ENCODE measurements at places on chromosomes 7 and 10.

DNA sequence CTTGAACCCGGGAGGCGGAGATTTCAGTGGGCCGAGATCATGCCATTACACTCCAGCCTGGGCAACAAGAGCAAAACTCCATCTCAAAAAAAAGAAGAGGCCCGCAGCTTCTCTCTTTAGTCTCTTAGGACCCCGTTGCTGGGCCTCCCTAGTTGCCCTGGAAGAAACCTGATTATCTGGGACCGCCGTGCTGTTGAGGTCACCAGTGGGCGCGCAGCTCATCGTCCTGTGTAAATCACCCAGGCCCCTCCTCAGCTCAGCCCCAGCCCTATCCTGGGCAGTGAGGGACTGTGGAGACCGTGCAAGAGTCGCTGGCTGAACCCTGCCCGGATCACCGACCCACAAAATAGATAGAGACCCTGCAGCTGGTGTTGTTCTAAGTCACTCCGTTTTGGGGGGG is 85.0 kb downstream of the UNCX start:
- DNase-seq: no peak

- no peak for DNase-seq
Observed at GRCh38 chr10:59878915-59879314, 27.4 kb downstream of the CCDC6 start.

- no peak for DNase-seq
Observed at GRCh38 chr10:86798025-86798424, 41.6 kb downstream of the BMPR1A start.

- no peak for DNase-seq
Observed at GRCh38 chr7:6606866-6607583, 8.4 kb upstream of the ZNF853 start.

DNA sequence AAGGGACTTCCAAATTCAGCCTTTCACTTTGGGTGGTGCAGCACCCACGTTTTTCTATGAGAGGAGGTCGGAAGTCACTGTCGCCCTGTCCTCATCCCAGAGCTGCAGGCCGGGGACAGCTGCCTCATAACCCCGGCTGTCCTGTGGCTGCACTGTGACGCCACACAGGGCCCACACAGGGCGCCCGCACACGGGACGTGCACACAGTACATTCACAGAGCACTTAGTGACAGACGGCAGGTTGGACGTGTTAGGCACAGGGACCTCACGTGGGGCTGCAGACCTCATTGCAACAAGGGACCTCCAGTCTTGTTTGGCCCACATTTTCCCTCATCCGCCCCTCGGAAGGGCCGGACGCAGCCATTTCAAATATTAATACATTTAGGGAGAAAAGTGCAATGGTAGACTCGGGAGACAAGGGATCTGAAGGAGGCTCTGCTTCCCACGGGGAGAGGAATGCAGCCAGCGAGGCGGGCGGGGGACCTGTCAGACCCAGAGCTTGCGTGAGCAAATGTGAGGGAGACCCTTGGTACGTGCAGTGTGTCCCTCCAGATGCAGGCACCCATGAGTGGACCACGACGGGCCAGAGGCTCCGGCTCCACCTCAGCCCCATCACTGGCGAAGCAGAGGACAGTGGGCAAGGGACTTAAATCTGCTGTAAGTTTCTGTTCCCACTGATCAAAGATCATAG is 86.7 kb downstream of the VOPP1 start:
- no peak for DNase-seq

DNA sequence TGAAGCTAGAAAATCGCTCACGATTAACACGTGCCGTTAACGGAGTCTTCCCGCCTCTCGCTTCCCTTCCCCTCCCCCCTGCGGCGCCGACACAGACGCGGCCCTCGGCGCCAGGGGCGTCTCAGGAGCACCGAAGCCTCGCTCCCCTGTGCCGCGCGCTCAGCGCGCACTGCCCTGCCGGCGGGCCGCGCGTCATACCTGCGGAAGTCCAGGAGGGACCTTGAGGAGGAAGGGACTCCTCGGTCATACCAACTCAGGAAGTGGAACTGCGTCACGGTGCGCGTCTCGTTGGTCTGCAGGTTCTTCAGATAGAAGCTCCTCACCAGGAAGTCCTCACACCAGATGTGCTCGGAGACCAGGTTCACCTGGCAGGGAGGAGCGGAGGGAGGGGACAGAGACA is 239.6 kb downstream of the DNAJB6 start:
- DNase-seq: no peak

DNA sequence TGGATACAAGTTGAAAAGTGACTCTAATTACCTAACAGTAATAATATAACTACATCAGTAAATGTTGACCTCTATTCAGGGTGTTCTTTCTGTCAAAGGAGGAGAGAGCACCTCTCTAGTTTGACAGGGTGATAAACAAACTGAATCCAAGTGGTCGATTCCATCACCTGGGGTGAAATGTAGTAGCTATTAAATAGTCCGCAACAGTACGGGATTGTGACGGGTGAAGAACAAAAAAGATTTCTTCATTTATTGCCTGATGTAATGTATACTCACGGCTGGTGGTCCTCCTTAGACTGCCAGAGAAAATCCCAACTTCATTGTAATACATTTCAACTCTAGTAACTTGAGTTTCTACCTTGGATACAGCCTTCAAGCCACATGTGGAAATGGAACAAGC is 292.5 kb upstream of the CELF2 start:
- no peak for DNase-seq

- no peak for DNase-seq
Observed at GRCh38 chr10:124185084-124185483, 91.7 kb upstream of the CHST15 start.

- DNase-seq: no peak
Observed at GRCh38 chr10:35854661-35855060, 212.6 kb upstream of the FZD8 start.

GRCh38 chr7:34059136-34059828 is 153.9 kb downstream of the BMPER start:
- no peak for DNase-seq

DNA sequence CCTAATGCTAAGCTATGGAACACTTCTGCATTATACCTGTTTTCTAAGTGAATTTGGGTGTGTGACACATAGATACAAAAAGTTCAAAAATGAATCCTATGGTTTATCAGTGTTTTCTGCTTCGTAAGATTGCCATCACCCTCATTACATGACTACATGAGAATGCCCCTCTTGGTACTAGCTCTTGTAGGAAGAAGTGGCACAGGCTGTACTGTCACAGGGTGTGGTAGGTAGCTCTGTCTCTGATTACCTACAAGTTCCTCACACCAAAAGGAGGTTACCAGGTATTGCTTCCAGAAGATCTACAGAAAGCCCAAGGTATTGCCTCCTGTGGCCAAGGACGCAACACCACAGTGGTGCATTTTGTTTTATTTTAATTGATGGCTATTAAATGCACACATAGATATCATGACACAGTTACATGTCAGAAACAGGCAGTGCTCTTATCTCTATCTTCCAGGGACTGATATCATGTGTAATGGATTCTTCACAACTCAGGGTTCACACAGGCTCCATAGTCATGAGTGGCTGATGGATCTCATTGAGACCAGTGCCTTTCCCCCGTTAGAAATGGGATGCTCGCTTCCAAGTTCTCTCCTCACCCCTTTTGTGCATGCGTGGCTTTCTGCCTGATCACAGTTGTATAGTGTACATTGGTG is 6.6 kb downstream of the OPTN start:
- no peak for DNase-seq

DNA sequence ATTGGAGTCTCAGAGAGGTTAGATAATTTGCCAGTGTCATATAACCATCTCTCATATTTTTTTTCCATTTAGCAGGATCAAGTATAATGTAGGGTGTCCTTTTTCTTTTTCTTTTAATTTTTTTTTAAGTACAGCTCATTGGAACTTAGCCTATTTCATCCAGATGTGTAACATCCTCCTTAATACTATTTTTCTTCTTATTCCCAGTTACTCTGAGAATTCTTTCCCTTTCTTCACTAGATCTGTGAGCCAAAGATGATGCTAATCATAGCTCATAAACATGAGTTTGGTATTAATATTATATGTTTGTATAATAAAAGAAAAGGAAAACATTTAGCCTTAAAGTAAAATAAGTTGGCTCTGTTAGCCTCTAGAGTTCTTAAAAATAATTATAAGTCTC is 32.8 kb downstream of the PPP1R9A start:
- DNase-seq: no peak

- DNase-seq: no peak
Observed at GRCh38 chr7:90596671-90597562, 796 bp downstream of the CDK14 start.

DNA sequence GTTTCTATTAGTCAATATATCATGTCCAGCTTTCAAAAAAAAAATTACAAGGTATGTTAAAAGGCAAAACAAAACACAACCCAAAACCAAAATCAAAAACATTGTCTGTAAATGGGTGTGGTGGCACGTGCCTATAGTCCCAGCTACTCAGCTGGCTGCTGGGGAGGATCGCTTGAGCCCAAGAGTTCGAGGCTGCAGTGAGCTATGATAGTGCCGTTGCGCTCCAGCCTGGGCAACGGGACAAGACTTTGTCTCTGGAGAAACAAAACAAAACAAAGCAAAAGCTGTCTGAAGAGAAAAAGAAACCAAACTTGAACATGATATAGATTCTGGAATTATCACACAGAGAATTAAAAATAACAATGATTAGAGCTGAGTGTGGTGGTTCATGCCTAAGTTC is 10.3 kb upstream of the CPA5 start:
- DNase-seq: no peak

- no peak for DNase-seq
Observed at GRCh38 chr10:26438534-26439341, 597 bp downstream of the APBB1IP start.

DNA sequence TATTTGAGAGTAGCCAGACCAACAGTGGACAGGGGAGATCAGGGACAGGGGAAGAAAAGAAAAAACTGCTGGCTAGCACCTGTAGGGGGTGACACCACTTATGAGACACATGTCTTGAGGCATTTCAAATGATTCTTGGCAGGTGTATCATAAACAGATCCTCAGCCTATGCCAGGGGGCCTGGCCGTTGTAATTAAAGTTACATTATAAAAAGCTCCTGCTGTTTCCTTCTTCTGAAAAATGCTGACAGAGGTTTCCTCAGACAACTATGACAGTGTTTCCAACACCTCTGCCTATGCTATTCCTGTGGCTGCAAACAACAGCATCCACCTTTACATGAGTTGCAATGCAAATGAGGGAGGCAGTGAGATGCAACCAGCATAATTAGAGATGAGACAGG is 281.0 kb upstream of the PTER start:
- DNase-seq: no peak

GRCh38 chr10:13816195-13816925 is 229.6 kb downstream of the PRPF18 start:
- DNase-seq: peak; percentile 75

DNA sequence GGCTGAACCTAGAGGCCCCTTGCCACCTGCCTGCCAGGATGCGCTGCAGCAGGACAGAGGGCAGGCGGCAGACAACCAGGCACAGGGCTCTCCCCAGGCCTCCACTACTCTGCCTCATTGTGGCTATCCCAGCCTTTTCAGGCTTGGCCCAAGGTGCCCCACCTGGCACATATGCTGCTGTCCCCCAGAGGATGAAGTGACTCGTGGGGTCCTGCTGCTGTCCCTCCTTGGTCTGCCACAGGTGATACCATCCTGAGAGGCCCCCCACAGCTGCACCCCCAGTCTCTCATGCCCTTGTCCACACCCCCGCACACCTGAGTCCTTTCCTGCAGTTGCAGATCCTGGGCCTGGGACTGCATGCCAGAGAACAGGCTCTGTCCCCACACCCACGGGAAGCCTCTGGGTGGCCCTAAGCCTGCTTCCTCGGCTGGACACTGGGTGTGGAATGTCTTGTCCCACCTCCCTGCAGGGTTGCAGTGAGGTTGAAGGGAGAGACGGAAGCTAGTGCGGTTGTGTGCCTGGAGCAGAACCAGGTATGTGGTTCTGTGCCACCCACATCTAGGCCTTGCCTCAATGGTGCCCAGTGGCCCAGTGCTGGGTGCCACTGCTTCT is 55.3 kb downstream of the RASGEF1A start:
- DNase-seq: no peak

Measured in NCI-H2227 treated with DMSO at 0.1 percent for 48 hours (cell line).